Tibial nerve (tissue), 4 donors: ENCODE measurements at places on chromosomes 12 and 14.

GRCh38 chr14:95431199-95432143 is 85.0 kb downstream of the SYNE3 start:
- peak overlapping the region; percentile 1 for H3K27ac ChIP-seq
- no peak for DNase-seq
- no peaks in the 10 kb centered on the region for H3K4me1 ChIP-seq
- H3K36me3 ChIP-seq = peaks cover 90% of the 10 kb centered on the region
- no peak overlapping the region for H3K4me3 ChIP-seq

- no peaks in the 10 kb centered on the region for H3K27me3 ChIP-seq
- peaks cover 37% of the 10 kb centered on the region for H3K4me1 ChIP-seq
- no peak overlapping the region for H3K4me3 ChIP-seq
- no peak for DNase-seq
Observed at GRCh38 chr14:96519970-96520369, 17.8 kb downstream of the PAPOLA start.

DNA sequence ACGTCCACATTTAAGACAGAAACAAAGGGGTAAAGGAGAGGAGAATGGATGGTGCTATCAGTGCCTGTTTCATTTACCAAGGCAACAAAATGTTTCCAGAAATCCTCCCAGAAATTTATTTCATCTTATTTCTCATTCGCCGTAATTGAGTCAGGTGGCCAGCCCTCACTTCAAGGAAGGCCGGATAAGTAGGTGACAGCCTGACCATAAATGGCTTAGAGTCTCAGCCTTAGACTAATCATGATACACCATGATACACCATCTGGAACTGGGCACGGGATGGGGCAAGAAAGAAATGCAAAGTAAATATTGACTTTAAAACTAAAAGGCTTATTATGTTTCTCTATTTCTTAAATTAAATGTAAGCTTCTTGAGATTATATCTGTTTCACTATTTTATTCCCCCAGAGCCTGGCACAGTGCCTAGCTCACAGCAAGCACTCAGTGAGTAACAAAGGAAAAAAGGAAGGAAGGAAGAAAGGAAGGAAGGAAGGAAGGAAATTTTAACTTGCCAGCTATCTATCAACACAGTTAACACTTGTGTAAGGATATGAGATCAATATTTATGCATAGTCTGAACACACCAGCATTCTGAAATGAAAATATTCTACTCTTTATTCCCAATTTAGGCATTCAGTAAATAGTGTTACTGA is 106.1 kb upstream of the FSCB start:
- no peaks in the 10 kb centered on the region for H3K4me1 ChIP-seq
- no peak overlapping the region for H3K27ac ChIP-seq
- DNase-seq = no peak
- H3K27me3 ChIP-seq = no peaks in the 10 kb centered on the region

GRCh38 chr14:104932676-104933631 is 8.3 kb downstream of the PLD4 start:
- H3K4me3 ChIP-seq = peak overlapping the region; percentile 45
- no peaks in the 10 kb centered on the region for H3K36me3 ChIP-seq
- H3K27ac ChIP-seq = no peak overlapping the region
- DNase-seq = peak; percentile 66

DNA sequence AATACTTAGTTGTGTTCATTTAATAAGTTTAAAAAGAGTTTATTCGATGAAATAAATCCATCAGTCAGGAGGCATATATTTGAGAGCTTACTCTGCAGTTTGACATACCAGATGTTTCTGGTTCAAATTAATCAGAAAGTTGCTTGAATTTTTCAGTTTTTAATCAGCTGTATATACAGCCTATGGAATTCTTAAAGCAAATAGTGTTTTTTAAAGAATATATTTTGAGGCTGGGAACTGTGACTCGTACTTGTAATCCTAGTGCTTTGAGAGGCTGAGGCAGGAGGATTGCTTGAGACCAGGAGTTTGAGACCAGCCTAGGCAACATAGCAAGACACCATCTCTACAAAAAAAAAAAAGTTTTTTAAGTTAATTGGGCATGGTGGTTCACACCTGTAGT is 112.1 kb downstream of the MON2 start:
- H3K36me3 ChIP-seq = no peaks in the 10 kb centered on the region
- no peak for DNase-seq
- no peaks in the 10 kb centered on the region for H3K27me3 ChIP-seq
- H3K27ac ChIP-seq = no peak overlapping the region

DNA sequence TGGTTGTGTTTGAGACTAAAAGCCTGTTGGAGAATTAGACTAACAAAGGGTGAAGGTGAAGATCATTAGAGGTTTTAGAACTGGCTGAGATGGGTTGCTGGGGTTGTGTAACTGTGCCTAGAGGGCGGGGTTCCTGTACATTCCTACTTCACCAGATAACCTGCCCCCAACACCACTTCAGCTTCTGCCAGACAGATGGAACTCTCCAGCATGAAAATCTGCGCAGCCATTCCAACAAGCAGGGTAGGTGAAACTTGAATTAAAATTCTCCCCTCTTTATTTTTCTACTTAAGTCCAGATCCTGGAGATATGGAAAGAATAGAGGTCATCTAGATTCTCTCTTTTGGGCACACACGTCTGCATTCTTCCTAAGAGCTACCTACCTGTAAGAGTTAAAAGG is 6.0 kb downstream of the FOXG1 start:
- no peak overlapping the region for H3K4me3 ChIP-seq
- no peaks in the 10 kb centered on the region for H3K36me3 ChIP-seq
- H3K27me3 ChIP-seq = peaks cover 9% of the 10 kb centered on the region

- peaks cover 34% of the 10 kb centered on the region for H3K4me1 ChIP-seq
- no peaks in the 10 kb centered on the region for H3K36me3 ChIP-seq
- peak; percentile 82 for DNase-seq
- peak within 1 kb of the TSS; percentile 92 for H3K27ac ChIP-seq
Observed at GRCh38 chr12:49367381-49368239, at the start of gene SPATS2. Gene SPATS2 (plus strand): TSS chr12:49367462. CDS start chr12:49461013, 93,551 bp downstream.

- H3K4me3 ChIP-seq = no peak overlapping the region
- H3K4me1 ChIP-seq = no peaks in the 10 kb centered on the region
Observed at GRCh38 chr14:79294499-79294898, 916.8 kb downstream of the DIO2 start.

GRCh38 chr14:72513965-72514659 is 379.8 kb downstream of the DPF3 start:
- H3K27ac ChIP-seq = no peak overlapping the region
- peaks cover 2% of the 10 kb centered on the region for H3K4me1 ChIP-seq
- no peaks in the 10 kb centered on the region for H3K36me3 ChIP-seq
- no peaks in the 10 kb centered on the region for H3K27me3 ChIP-seq
- DNase-seq = no peak
- H3K4me3 ChIP-seq = no peak overlapping the region

DNA sequence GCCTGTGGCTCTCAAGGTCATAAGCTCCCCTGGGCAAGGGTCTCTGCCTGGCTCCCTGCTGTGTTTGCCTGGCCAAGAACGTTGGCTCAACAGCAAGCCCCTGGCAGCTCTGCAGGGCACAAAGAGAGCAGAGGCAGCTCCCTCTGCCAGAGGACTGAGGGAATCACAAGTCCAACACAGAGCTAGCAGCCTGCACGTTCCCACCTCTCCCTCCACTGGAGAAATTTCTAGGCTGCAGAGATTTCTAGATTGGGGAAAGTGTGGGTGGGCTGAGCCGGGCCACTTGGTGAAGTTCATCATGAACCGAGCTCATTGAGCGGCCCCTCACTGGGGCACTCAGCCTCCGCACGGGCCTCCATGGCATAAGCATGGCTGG is 19.8 kb downstream of the ZFYVE21 start:
- H3K36me3 ChIP-seq = peaks cover 98% of the 10 kb centered on the region
- no peaks in the 10 kb centered on the region for H3K27me3 ChIP-seq

DNA sequence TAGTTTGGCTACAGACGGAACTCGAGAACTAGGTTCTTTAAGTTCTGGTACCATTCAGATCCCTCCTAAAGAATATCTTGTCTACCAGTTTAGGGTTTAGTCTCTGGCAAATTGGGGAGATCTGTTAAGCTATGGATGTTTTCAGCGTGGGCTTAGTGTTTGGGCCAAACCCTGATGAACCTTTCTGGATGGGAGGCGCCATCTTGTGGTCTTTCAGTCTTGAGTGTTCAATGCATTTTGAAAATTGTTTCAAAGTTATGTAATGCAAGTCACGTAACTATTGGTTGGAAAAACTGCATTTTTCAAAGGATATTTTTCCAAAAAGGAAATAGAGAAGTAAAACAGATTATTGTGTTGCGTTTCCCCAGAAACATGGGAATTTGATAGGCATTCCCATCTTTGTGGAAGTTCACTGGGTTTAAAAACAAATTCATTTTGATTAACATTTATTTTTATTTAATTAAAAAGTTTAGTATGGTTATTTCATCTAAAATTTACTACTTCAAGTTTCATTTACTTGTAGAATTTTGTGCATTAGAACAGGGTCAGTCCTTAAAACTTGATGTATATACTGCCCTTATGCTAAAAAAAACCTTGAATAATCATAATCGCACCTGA is 169.0 kb downstream of the PRIMA1 start:
- no peaks in the 10 kb centered on the region for H3K36me3 ChIP-seq
- no peaks in the 10 kb centered on the region for H3K27me3 ChIP-seq
- H3K27ac ChIP-seq = no peak overlapping the region

- no peaks in the 10 kb centered on the region for H3K4me1 ChIP-seq
- no peak for DNase-seq
- H3K4me3 ChIP-seq = no peak overlapping the region
- H3K36me3 ChIP-seq = no peaks in the 10 kb centered on the region
- H3K27me3 ChIP-seq = no peaks in the 10 kb centered on the region
Observed at GRCh38 chr12:95074766-95075165, 1.3 kb upstream of the NR2C1 start.

GRCh38 chr12:48972952-48973483 is 1.5 kb upstream of the WNT10B start:
- no peaks in the 10 kb centered on the region for H3K36me3 ChIP-seq
- no peaks in the 10 kb centered on the region for H3K4me1 ChIP-seq
- peak; percentile 77 for DNase-seq
- H3K4me3 ChIP-seq = no peak overlapping the region

DNA sequence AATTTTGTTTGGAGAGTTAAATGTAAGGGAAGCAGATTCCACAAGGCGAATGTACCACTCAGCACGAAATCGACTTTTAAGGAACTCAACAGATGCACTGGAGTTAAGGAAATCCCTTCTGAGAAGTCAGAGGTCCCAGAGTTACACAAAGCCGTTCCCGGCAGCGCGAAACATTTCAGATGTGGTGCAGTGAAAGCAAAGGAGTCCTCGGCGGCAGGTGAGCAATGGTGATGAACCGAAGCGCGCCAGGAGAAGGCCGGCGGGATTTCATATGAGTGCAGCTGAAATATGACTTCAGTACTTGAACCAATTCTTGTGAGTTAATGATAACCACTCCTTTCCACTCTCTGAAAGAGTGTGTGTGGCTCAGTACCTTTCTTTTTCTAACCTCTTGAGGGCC is 183.2 kb downstream of the GRIP1 start:
- no peak for DNase-seq
- no peaks in the 10 kb centered on the region for H3K4me1 ChIP-seq
- H3K4me3 ChIP-seq = no peak overlapping the region
- H3K36me3 ChIP-seq = no peaks in the 10 kb centered on the region
- H3K27ac ChIP-seq = no peak overlapping the region

GRCh38 chr14:23362200-23362599 is 2.8 kb downstream of the EFS start:
- H3K36me3 ChIP-seq = no peaks in the 10 kb centered on the region
- no peak for DNase-seq
- H3K4me3 ChIP-seq = no peak overlapping the region
- peak overlapping the region; percentile 98 for H3K27ac ChIP-seq
- peaks cover 47% of the 10 kb centered on the region for H3K4me1 ChIP-seq
- H3K27me3 ChIP-seq = no peaks in the 10 kb centered on the region

DNA sequence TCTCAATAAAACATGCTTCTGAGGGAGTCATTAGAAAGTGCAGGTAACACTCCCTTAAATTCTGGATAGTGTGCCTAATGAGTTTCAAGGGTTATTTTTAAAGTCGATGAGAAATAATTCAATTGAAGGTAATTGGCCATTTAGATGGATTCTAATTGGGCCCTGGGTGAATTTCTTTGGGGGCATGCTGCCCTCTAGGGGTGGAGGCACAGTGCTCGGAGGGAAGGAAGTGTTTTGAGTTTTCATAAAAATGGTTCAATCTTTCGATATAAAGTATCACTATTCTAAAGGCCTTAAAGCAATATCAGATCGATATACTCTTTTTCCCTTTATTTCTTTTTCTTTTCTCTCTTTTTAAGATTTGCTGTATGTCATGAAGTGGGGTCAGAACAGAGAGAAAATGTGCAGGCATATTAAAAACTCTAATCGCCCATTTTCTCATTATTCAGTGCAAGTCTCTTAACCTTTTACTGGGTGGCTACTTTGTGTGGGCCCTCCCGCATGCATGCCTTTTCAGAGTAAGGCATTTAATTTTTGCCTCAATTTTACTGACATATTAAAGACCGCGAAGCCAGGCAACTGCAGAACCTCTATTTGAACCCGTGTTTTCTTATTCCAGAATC is 25.5 kb downstream of the NKX2-8 start:
- no peaks in the 10 kb centered on the region for H3K36me3 ChIP-seq
- DNase-seq = no peak
- H3K27ac ChIP-seq = no peak overlapping the region
- H3K4me3 ChIP-seq = no peak overlapping the region
- peaks cover 23% of the 10 kb centered on the region for H3K27me3 ChIP-seq

- no peak overlapping the region for H3K4me3 ChIP-seq
- no peaks in the 10 kb centered on the region for H3K36me3 ChIP-seq
- DNase-seq = no peak
- H3K27me3 ChIP-seq = no peaks in the 10 kb centered on the region
- H3K4me1 ChIP-seq = no peaks in the 10 kb centered on the region
- H3K27ac ChIP-seq = no peak overlapping the region
Observed at GRCh38 chr14:97021571-97022168, 224.5 kb downstream of the VRK1 start.

DNA sequence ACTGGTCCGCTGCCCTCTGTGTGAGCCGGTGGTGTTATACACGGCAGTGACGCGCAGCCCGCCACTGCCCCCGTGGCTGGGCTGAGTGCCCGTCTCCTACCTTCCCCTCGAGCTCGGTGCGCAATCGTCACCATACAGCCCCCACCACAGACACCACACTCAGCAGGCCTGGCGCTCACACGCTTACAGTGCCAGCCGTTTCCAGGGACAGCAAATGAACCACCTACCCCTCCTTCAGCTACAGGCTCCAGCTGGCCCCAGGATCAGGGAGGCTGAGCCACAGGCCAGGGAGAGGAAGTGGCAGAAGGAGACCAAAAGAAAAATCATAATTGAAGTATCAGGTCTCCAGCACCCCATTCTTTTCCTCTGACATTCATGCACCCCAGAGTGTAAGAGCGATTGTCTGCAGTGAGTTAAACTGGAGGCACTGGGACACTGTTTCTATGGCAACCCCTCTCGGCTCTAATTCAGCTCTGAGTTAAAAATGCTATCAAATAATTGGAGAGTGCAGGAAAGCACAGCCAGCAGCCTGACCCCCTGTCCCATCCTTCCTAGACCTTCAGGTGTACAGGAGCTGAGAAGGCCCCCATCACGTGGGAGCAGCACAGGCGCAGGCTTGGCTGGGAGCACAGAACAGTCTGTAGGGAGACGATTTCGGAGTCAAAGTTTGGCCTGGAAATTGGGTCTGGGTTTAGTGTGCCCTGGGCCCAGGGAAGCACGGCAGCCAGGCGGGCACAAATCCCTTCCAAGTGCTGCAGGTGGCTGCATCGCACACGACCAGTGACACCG is 18.0 kb downstream of the LRTM2 start:
- H3K36me3 ChIP-seq = no peaks in the 10 kb centered on the region
- no peak overlapping the region for H3K27ac ChIP-seq
- no peak overlapping the region for H3K4me3 ChIP-seq
- no peaks in the 10 kb centered on the region for H3K4me1 ChIP-seq
